ENCODE measurements at places on chromosomes 12 and 14.

GRCh38 chr14:105043641-105044040 lies 21.6 kb downstream of the GPR132 start:
- no peak for DNase-seq

GRCh38 chr12:102421802-102422583 lies 58.4 kb downstream of the IGF1 start:
- no peak for DNase-seq

- no peak for DNase-seq
Observed at GRCh38 chr14:36467332-36467731, 52.7 kb downstream of the NKX2-1 start.

DNA sequence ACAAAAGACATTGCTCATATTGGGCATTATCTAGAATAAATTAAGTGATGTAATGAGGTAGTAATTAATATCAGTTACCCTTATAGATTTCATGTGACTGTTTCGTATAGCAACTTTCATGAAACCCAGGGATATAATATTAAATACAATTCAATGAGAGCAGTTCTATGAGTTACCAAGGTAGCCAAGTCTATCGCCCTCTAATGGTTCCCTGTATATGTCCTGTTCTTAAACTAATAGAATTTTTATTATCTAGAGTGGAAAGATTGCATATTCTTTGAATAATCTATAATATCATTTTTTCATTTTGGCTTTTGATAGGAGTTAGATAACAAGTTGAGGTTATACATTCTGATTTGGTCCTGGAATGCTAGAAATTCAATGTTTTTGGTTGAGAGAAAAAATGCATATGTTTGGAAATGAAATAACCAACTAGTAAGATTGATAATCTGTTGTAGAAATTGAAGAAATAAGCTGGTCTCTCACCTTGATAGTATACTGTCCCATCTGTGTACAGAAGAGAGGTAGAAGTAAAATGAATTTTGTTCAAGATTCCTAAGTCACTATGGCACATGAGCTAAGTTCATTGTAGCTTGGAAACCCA lies 59.7 kb downstream of the SCFD1 start:
- no peak for DNase-seq

- DNase-seq, result no peak
Observed at GRCh38 chr14:32254952-32255679, 52.0 kb upstream of the RNU6-8 start.

GRCh38 chr12:111068290-111068689 lies 147.9 kb upstream of the MYL2 start:
- no peak for DNase-seq

DNA sequence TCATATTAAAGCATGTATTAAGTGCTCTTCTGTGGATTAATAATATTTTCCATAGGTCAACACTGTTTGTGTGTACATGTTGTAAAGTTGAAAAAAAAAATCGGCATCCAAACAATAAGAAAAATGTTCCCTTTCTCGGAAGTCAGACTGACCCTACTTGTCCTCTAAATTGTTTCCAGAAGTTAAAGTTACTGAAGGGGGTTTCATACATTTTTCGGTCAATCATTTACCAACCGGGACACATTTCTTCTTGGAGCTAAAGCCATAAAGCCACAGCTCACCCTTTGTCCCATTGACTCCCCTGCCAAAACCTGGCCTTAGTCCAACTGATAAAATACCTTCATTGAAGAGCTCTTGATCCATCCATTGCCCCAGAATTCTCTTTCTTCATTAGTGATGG lies 230.0 kb downstream of the ANO2 start:
- DNase-seq, result no peak

- DNase-seq, result no peak
Observed at GRCh38 chr12:6444031-6444430, 724 bp upstream of the CD27 start.

- DNase-seq, result no peak
Observed at GRCh38 chr12:106753526-106753925, 21.0 kb upstream of the RIC8B start.

- no peak for DNase-seq
Observed at GRCh38 chr14:100567009-100567876, 20.0 kb downstream of the BEGAIN start.

Data from D721Med (cell line).